Stimulated activated CD8-positive, alpha-beta memory T cell treated with anti-CD3 and anti-CD28 coated beads, Interleukin-12 subunit alpha, Interleukin-12 subunit beta, amount 100 ng/mL, for 1 hour (primary cell): ENCODE measurements at places on chromosomes 5 and 9.

DNA sequence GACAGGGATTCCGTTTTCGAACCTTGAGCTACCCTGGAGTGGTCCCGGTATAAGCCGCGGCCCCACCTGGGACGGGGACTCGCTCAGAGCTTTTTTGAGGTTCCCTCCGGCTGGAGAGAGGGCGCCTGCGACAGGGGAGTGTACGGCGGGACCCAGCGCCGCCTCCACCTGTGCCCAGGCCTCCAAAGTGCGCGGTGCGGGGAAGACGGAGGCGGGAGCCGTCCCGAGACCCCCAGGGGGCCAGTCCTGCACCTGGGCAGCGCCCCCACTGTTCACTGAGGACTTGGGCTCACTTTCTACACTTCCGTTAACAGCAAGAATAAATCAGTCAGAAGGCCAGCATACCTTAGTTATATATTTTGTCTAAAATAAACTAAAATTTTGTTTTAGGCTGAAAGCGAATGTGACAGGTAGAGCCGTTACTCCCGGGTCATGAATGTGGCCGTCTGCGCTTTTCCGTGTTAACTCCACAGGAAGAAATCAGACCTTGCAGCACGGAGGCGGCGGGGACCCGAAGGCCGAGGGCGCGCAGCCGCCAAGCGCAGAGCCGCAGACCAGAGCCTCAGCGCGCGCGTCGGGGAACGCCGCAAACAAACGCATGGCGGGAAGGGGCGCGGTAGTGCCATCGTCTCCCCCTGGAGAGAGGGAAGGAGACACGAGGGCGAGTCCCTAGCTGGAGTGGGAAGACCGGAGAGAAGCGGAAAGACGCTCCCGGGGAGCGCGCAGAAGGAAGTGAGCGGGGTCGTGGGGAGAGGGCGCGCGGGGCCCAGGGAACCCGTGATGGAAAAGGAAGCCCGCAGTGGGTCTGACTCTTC is 14.1 kb downstream of the TRIM7 start:
- DNase-seq, result no peak

DNA sequence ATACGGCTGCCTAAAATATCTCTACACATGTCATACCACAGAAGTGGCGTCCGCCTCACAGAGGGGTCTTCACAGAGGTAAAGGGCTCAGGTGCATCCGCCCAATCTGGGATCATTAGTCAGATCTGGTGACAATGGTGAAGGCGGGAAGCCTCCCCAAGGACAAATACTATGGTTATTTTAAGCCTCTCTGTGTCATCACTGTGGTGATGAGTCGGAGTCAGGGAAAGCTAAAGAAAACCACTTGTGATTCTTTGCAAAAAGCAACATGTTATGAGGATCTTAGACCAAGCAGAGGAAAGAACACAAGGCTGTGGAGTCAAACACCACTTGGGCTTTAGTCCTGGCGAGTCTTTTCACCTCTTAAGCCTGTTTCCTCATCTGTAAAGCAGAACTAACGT is 190.4 kb downstream of the DRD1 start:
- DNase-seq, result no peak

- DNase-seq, result no peak
These were observed 127.8 kb downstream of the KCNIP1 start for GRCh38 chr5:170631466-170632195.

DNA sequence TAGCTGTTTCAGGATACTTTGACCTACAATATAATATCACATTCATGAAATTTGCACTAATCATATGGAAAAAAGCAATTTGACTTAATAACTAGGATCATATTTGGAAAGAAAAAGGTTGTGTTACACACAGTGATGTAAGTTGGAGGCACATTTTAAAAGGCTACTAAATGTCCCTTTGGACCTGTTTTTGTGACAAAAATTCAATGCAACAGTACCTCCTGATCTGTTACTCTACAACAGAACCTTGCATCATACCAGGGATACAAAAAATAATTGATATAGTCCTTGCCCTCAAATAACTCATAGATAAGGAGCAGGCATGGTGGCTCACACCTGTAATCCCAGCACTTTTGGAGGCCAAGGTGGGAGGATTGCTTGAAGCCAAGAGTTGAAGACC is 67.1 kb downstream of the BAAT start:
- DNase-seq, result no peak

DNA sequence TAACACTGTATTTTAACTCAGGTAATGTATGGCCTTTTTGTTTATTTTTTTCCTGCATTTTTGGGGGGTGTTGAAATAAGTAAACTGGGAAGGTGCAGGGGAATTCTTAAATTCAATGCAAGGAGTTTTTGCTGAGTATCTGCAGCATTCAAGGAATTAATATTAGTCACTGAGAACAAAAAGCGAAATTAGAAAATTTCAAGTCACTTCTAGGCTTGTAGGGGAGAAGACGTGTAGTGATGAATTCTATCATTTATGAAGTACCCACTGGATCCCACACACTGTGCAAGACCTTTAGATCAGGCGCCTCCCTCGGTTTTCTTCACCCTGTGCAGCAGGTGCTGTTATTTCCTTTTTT is 1.2 kb downstream of the EHMT1 start:
- no peak for DNase-seq

DNA sequence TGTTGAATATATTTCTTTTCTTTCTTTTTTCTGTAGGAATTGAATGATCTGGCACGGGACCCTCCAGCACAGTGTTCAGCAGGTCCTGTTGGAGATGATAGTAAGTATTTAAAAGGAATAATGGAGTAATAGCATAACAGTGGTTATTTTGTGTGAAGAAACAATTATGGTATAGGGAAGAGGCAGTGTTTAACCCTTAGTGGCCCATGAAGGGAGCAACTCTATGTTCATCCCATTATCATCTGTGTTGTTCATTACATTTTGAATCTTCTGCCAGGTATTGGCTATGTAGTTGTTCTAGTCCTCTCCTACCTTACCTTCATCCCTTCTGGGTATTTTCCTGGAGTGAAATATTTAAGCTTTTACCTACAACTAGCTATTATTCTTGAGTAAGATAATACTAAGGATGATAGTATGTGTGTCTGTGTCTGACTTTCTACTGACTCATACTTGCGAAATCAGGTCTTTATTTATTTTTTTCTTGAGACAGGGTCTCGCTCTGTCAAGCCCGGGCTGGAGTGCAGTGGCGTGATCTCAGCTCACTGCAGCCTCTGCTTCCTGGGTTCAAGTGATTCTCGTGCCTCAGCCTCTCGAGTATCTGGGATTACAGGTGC is 39.3 kb downstream of the UBE2D2 start:
- no peak for DNase-seq
